ENCODE measurements at places on chromosomes 12 and 14. TPM values are rescaled to one million over a fixed set of nuclear protein-coding genes. Genes with fewer than 3 reads are reported as not detected.

DNA sequence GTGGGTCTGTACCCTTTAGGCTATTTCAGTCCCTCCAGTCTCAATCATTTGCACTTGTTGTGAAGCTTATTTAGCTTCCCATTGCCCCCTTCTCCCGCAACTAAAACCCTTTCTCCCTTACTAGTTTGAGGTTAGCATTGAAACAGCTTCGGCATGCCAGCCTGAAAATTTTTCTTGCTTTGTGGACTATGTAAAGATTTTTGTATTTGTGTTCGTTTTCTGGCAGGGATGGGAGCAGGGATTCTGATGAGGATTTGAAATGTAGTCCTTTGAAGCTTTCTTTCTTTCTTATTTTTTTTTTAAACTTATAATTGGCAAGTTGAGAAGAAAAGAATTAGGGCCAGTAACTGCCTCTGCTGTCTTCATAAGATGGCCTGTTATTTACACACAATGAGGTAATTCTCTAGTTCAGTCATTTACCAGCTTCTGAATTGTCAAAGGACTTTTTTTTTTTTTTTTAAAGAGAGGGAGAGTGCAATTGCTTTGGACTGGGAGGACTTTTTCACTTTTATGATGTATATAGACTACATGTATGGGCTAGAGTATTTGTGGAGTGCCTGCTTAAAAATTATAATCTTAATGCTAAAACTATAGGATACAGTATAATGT lies 29.0 kb downstream of the PALS1 start:
- peak; percentile 32 for DNase-seq

DNA sequence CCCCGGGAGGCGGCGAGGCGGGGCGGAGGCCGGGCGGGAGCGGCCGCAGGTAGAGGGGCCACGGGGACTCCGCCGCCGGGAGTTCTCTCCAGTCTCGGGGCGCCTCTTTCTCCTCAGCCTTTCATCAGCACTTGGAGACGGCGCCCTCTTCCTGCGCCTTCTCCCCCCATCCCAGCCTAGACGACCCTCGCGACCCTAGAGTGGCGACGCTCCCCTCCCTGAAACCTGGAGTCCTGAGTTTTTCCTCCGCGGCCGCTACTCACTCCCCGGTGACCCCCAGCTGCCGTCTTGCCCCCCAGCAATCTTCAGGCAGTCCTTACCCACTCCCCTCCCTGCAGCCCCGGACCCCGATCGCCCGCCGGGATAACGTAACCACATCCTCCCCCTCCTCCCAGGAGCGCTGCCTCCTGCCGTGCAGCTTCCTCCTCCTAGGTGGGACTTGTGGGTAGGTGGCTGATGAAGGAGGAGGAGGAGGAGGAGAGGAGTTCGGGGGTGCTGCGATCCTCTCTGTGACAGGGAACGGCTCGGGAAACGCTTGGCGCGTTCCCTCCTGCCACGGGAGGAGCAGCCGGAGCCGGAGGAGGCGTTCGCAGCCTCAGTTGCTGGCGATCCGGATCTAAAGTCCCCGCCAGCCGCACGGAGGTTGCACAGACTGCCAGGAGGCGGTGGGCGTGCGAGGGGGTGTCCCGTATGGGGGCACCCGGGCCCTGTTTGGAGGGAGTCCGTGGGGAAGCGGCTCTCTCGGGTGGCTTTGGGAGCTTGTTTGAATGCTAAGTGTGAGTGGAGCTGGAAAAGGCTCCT lies 891 bp downstream of the PLEKHA5 start:
- peak; percentile 34 for DNase-seq

DNA sequence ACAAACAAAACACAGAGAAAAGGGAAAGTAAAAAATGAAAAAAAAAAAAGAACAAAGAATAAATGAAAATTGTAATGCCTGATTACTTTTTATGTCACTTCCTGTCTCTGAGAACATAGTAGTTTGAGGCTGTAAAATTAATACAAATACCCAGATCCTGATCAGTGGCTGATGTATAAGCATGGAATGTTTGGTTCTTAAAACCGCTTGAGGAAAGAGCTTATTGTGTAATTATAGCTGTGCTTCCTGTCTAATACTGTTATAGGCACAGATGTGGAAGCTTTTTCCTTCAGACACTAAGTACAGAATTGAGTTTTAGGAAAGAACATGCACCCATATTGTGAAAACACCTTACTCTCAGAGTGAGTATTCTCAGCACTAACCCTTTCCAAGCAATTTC lies 86.9 kb downstream of the AVPR1A start:
- no peak for DNase-seq

DNA sequence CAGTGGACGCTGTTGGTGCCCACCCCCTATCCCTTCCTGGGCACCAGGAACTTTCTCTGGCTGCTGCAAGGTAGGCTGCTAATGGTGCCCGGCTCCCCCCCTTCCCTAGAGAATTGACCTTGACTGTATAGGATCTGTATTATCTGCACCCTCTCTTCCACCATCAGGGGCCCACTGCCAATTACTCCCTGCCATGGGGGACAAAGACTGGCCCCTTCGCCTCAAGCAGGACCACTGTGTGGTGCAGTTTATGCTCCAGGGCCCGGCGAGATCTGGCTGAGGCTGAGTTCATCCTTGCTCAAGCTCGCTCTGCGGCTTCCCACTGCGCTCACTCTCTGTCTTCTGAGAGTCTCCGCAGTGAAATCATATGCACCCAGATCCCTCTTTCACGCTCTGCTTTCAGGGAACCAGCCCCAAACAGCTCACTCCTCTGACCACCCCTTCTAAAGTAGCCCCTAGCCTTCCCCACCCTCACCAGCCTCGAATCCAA lies 95.2 kb downstream of the LGMN start:
- no peak for DNase-seq

DNA sequence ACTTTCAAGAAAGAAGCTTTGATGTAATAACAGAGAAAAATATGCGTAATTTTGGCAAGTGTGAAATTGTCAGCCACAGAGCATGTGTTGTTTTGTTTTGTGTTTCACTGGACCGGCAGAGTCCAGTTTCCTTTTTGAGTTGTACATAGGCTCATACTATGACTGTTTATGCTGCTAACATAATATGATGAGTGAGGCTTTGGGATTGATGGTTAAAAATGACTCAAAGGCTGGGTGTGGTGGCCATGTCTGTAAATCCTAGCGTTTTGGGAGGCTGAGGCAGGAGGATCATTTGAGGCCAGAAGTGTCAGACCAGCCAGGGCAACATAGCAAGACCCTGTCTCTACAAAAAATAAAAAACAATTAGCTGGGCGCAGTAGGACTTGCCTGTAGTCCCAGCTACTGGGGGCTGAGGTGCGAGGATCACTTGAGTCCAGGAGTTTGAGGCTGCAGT lies 487.9 kb downstream of the PCNX1 start:
- no peak for DNase-seq

The HOXC6 gene
- total RNA-seq: 2.0 TPM

The CDH24 gene
- not detected for total RNA-seq

DNA sequence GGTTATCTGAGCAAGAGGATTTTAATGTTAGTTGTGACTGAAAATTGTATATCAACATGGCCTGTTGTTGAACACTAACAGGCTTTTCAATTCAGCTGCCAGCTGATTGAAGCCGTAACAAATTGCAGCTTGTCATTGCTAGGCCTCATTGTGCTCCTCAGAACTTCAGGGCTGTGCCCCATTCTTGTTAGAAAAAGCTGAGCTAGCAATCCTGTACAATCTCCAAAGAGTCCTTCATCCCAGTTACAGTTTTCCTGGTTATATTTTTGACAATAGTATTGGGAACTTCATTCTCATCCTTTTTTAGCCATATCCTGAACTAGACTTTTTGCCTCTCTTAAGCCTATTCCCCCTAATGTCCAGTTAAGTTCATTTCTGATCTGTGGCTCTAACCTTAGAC lies 564.1 kb upstream of the ATXN7L3B start:
- no peak for DNase-seq

- no peak for DNase-seq
Observed at GRCh38 chr14:96130854-96131253, 73.8 kb upstream of the BDKRB2 start.

DNA sequence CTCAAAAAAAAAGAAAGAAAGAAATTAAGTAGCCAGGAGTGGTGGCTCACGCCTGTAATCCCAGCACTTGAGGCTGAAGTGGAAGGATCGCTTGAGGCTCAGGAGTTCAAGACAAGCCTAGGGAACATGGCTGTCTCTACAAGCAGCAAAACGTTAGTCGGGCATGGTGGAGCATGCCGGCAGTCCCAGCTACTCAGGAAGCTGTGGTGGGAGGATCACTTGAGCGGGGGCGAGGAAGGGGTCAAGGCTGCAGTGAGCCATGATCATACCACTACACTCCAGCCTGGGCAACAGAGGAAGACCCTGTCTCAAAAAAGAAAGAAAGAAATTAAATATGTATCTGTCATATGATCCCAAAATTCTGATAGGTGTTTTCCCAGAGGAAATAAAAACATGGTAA lies 5.3 kb downstream of the RAD52 start:
- DNase-seq: peak; percentile 3

- no peak for DNase-seq
Observed at GRCh38 chr12:131628766-131629448, 82.0 kb upstream of the SFSWAP start.

DNA sequence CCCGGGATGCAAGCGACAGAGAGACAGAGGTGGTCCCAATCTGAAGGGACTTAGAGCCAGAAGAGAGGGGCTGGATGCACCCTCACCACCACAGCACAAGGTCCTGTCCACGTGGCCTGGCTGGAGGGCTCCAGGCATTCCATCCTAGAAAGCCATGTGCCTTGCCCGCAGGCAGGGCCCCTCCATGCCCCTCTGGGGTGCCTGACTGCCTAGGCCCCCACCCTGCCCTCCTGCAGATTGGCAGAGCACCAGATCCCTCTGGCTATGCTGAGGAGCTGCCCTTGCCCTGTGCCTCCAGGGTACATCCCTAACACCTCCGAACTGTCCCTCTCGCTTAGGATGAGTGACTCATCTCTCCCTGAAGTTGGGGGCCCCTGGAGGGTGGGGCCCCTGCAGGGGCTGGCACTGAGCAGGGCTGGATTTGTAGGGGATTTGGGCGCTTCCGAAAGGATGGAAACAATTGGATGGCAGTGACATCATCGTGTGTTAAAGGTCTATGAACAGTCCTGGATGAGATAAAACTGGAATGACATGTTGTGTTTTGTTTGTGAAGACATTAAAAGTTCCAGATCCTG lies 50.9 kb downstream of the CHGA start:
- DNase-seq: no peak

Measured in stomach (tissue), 19 donors.